ENCODE measurements at places on chromosomes 6 and 20.

- no peak for DNase-seq
Observed at GRCh38 chr6:89314692-89315091, 407 bp downstream of the GABRR2 start.

- DNase-seq = no peak
Observed at GRCh38 chr20:51185277-51185676, 162.4 kb upstream of the KCNG1 start.

GRCh38 chr6:37381579-37381978 lies 27.8 kb downstream of the RNF8 start:
- no peak for DNase-seq

DNA sequence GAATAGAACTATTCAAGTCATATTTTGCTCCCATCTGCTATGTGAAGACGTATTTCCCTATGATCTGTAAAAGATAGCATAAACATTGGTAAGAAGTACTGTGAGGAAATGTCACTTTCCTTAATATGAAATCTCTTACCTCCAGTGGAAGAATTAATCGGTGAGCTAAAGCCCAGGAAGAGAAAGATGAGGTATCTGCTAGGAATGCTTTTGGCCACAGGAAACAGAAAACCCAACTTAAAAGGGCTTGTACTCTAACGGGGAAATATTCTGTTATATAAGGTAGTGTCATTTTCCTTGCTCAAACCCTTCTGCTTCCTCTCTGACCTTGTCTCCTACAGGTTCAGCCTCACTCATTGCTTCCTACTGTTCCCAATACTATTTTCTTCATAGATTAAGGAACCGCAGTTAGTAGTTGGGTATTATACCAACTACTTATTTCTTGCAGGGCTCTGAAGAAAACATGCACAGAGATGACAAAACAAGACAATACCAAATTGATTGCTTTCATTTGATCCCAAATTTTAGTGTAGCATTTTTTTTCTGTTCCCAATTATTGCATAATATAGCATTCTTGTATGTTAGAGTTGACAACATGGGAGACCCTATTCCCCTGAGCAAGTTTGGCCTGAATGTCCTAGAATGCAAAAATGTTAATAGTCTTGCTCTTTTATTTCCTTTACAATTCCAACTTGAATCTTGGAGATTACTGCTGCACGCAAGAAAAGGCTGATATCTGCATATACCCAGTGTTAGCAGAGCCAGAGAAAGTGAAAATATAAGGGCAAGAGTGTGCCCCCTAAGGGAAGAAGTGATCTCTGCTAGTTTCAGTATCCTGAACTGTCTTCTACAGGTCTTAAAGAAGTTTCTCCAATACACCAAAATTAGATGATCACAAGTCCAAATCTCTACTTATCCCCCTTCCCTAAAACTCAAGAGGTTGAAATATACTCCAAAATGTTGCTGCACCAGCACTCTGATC lies 65.3 kb downstream of the AFG1L start:
- no peak for DNase-seq

GRCh38 chr6:41122373-41122772 lies 31.8 kb downstream of the TREML1 start:
- DNase-seq = no peak

GRCh38 chr6:165455488-165455887 lies 146.1 kb upstream of the C6orf118 start:
- DNase-seq = no peak

DNA sequence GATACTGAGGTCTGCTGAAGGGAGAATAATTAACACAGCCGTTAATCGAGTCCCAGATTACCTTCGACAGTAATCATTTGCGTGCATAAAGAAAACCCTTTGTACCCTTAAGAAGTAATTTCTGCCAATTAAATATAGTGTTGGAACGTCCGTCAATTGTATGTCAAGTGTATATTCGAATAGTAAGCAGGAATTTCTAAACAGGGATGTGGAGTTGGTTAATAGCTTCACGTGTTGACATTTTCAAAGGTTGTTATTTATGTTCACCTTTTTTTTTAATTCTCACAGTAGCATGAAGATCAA lies 798 bp upstream of the SNAP91 start:
- no peak for DNase-seq

Data from stimulated activated CD4-positive, alpha-beta T cell treated with anti-CD3 and anti-CD28 coated beads, TNF-alpha, amount 100 ng/mL, for 4 hours (primary cell).